ENCODE measurements at places on chromosomes 7 and 10.

DNA sequence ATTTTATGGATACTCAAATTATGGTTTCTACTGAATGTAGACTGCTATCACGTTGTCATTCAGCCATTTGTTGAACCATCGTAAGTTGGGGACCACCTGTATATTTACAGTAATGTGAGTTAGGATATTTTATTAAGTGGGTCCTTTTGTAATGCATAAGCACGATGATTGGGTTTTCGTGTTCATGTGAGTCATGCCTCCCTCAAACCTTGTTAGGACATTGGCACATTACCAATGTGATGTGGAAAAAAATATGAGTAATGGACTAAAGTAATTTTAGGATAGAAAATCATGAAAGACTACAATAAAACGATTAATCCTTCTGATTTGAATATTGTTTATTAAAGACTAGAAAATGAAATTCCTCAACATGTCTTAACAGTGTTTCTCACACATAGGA lies 8.7 kb downstream of the SMC3 start:
- no peak for DNase-seq

GRCh38 chr7:135707570-135707966 lies 20.4 kb downstream of the SLC13A4 start:
- DNase-seq = no peak

GRCh38 chr7:71132127-71132376 lies at the start of gene GALNT17:
GALNT17 (plus strand) TSS chr7:71132144.
- no peak for DNase-seq

- DNase-seq = no peak
Observed at GRCh38 chr10:124999433-125000365, 57.8 kb downstream of the ZRANB1 start.

DNA sequence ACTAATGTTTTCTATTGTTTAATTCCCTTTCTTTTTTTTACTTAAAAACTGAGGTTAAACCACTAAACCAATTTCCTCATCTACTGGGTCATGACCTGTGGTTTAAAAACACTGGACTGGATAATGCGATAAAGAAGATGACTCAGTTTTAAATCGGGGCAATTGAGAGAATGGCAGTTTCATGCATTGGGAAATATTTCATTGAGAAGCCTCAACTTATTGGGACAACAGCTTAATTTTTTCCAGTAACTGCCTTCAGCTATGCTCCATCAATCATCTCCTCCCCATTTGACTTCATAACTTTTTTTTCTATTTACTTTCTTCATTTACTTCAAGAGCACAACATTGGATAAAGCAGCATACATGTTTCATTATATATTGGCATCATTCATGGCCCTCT lies 61.8 kb upstream of the MET start:
- no peak for DNase-seq

DNA sequence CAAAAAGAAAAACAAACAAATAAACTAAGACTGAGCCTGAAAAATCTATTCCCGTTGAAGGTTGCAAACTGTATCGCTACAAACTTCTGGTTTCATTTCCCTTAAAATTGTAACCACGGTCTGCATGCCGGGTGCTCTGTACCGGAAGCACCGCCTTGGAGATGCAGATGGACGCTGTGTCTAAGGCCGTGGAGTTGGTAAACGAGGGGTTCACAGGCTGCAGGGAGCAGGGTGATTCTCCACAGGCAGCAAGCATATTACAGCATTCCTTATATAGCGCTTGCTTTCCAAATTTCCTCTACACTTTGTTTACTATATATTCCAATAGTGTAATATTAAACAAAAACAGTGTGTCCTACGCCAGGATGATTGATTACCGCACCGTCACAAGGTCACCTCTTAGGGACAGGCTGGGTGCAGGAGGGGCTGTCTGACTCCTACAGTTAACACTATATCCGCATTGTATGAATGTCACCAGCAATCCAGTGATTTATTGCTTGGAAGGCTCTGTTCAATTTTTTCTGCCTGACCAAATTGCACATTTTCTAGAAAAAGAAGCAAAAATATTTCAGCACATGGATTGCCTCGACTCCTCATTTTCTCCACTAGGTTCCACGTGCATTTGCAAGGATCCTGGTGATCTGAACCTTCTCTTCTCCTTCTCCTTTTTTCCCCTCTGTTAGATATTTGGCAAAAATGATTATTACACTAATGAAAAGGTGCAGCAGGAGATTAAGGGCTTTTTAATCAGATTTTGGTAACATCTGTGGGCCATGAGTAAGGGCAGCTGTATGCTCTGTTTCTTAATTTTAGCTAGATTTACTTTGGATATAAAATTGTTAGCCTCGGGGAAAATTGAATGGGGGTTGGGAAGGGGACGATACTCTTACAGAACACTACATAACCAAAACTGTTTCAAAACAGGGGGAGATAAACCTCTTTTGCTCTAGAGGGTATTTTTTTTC lies 325.8 kb upstream of the MGMT start:
- DNase-seq = no peak

DNA sequence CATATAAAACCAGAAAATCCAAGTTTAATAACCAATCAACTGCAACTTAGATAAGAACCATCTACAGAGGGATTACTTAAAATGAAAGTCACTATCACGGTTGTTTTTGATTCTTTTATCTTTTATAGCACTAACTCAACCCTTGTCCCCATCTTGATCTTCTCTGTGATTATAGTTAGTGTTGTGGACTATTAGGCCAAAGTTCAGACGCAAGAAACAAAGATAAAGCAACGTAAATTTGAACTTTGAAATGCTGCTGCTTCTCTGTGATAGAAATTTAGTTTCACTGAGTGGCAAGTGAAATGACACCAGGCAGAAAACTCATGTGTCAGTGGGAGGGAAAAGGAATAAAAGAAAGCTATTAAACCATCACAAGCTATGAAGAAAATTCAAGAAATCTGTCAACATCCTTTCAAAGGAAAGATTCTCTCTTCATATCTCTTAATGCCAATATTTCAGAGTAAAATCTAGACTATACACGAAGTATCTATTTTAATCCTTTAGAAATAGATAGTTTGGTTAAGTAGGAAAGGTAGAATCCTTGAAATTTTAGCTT lies 71.8 kb upstream of the MALRD1 start:
- no peak for DNase-seq

DNA sequence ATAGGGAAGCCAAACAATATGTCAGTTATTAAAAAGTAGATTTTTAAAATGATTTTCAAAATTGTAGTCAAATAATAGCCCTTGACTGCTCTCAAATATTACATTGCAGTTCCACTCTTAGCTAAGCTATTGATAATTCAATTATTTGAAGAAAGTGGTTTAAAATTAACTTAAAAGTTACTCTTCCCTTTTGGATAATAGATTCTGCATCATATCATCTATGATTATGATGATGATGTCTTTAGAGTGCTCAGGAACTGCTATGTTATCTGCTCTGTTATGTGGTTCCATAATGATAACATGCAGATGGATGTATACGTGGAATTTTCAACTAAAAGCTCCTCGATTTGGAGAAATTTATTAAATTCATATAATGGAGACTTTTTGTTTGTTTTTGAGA lies 110.0 kb downstream of the ADAM22 start:
- no peak for DNase-seq

GRCh38 chr7:16986755-16987154 lies 105.0 kb upstream of the AGR3 start:
- no peak for DNase-seq

All from Kasumi-1 (cell line).